ENCODE measurements at places on chromosomes 1 and 21.
A peak's percentile ranks its signal among the peaks of the same experiment; 100 is the strongest.

DNA sequence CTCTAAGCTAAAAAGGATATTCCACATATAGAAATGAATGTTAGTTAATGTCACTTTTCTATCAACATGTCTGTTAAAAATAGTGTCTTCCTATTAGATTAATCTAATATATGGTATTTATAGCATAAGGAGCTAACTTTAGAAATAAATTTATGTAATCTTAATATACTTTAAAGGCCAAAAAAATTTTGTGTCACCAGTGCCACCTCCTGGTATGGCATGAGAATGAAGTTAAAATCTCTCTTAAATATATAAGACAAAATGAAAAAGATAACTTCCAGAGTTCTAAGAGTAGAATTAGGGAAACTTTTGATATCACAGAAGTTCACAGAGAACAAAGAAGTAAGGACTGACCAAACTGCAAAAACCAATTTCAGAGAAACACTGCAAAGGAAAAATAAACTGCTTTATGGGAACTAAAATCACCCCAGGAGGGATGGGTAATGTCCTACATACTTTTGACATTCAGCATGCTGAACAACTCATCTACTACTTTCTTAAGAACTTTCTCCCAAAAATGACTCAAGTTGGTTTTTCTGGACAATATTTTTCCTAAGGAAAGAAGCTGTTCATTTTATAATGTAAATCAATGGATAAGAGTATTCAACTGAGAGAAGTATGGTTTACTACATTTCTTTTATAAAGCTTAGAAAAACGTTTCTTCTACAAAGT lies 82.8 kb downstream of the TRIM33 start:
- no peak for DNase-seq

GRCh38 chr1:50060279-50060678 lies 36.5 kb upstream of the AGBL4 start:
- DNase-seq: no peak

DNA sequence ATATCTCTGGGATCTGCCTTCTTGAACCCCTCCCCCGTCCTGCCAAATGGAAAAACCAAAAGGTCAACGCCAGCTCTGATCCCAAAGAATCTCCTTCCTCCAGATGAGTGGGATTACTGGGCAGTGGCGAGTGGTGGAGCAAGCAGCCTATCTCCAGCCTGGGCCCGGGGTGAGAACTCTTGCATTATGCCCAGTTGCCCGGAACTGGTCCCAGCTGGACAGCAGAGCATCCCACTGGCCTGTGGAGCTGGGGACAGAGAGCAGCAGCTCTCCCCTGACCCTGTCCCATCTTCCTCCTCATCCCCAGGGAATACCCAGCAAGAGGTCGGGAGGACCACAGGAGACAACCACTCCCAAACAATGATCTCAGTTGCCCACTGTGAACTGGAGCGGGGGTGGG lies 130.5 kb downstream of the TMEM53 start:
- DNase-seq: no peak

- DNase-seq: no peak
Measured at GRCh38 chr1:13702425-13703127, 2.6 kb downstream of the PRDM2 start.

GRCh38 chr1:200384818-200385390 lies 24.9 kb downstream of the ZNF281 start:
- DNase-seq: peak; percentile 39

- DNase-seq: no peak
Measured at GRCh38 chr21:42660118-42660470, 6.7 kb downstream of the PDE9A start.

GRCh38 chr1:221510793-221511503 lies 230.9 kb downstream of the DUSP10 start:
- no peak for DNase-seq

DNA sequence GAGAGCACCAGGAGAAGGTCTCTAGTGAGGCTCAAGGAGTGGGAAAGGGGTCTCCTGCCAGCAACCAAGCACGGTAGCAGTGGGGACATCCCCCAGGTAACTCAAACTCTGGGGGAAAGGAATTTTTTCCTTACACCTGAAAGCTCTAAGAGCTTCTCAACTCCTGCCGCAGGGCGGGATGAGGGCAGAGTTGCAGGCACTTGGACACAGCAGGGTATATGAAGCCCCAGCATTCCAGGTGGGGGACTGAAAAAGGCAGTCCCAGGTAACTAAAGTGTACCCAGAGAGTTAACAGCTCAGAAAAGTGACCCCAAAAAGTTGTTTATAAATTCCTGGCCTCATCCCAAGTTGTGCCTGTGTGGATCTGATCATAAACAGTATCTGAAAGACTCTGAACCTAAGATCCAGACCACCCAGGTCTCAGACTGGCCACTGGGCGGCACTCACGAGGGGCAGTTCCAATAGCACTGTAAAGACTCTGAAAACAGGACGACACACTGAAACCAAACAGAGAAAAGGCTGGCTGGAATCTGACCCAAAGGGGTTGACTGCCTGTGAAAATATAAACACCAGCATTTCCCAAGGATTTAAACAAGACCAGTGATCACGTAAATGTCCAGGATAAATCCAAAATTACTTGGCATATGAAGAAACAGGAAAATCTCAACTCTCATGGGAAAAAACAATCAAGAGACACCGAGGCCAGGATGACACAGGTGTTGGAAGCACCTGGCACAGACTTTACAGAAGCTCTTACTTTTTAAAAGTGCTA lies 47.5 kb downstream of the HSF2BP start:
- DNase-seq: peak; percentile 67

DNA sequence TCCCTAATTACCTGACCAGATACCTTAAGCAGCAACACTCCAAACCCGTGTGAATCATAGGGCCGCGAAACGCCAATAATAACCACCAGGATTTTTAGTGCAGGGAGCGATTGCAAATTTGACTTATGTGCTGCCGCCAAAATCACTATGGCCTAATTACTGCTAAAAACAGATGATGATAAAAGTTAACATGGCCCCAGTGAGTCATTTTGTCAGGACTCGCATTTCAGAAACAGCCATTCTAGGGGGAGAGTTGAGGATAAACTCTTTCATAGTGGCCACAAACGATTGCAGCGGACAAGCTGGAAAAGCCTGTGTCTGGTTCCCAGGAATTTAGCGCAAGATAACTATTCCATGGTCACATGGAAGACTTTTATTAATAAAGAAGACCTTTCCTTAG lies 103.4 kb downstream of the HLX start:
- DNase-seq: peak; percentile 27

DNA sequence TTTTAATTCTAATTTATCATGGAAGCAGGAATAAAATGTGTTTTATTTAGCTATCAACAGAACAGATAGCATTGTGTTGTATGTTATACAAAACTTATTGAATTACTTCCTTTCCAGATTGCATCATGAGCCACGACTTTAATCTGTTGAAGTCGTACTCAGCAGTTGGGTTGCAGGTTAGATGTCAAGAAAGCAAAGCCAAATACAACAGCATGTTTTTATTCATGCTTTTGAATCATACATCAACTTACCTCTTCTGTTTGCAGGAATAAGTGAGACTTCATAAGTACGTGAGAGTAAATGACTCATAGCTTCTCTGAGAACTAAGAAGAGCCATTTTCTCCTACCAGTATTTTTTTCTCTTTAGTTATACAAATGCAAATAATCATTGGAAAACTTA lies 110.8 kb upstream of the ADGRL4 start:
- DNase-seq: peak; percentile 5

- DNase-seq: no peak
Measured at GRCh38 chr1:109818271-109818987, 54.7 kb upstream of the EPS8L3 start.

GRCh38 chr1:161196521-161197451 lies 2.1 kb downstream of the ADAMTS4 start:
- DNase-seq: peak; percentile 85

- DNase-seq: no peak
Measured at GRCh38 chr1:213335084-213335483, 284.0 kb downstream of the RPS6KC1 start.

GRCh38 chr21:44455524-44456213 lies 359 bp downstream of the LRRC3 start:
- DNase-seq: no peak

- DNase-seq: peak; percentile 46
Measured at GRCh38 chr1:206495493-206496046, 11.8 kb upstream of the RASSF5 start.

DNA sequence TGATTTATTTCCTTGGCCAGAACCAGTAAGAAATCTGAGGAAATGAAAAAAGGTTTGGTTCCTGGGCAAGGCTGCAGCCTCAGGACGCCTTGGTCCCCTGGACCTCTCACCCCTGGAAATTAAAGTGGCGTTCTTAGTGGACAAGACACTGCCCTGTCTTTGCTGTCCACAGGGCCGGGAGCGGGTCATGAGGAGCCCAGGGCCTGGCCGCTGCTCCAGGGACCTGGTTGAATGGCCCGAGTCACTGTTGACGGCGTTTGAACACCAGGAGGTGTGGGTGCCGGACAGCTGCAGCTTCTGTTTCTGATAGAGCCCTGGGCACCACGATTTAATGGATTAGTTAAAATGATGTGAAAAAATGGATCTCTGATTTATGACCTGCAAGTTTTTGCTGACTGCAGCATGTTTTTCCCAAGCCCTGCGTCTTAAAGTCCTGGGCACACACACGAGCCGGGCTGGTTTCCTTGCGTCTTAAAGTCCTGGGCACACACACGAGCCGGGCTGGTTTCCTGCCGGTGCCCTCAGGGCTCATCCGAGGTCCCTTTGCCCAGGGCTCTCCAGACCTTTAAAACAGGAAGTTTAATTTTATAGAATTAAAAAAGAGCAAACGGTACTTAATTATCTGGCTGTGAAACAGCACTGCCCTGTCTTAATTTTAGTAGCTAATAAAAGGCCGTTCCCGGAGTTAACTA lies 74.1 kb upstream of the ACTRT2 start:
- no peak for DNase-seq

DNA sequence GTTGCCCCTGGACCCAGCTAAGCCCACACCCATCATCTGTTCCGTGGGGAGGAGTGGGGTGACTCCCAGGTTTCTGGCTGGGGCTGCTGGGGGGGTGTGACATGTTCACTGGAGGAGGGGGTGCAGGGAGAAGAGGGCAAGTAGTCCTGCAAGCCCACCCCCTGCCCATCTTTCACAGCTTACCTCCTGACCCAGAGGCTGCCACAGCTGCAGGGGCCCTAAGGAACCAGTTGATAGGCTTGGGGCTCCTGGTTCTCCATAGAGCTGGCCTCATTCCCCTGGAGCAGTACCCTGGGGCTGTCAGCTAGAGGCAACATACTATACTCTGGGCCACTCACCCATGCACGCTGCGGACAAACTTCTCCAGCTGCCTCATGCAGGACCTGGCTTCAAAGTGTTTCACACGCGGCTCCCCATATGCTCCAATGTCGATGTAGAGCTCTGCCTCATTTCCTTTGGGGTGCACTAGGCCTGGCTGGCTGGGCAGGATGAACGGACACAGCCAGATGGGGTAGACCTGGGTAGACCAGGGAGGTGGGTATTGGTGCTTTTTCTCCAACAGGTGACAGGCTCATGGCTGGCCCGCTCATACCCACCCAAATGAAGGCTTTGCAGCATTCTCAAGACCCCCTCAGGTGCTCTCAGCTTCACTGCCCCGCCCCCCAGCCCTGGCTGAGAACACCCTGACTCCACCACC lies 33.8 kb downstream of the DHCR24 start:
- no peak for DNase-seq

GRCh38 chr1:203558064-203558760 lies 64.3 kb downstream of the OPTC start:
- DNase-seq: peak; percentile 98

DNA sequence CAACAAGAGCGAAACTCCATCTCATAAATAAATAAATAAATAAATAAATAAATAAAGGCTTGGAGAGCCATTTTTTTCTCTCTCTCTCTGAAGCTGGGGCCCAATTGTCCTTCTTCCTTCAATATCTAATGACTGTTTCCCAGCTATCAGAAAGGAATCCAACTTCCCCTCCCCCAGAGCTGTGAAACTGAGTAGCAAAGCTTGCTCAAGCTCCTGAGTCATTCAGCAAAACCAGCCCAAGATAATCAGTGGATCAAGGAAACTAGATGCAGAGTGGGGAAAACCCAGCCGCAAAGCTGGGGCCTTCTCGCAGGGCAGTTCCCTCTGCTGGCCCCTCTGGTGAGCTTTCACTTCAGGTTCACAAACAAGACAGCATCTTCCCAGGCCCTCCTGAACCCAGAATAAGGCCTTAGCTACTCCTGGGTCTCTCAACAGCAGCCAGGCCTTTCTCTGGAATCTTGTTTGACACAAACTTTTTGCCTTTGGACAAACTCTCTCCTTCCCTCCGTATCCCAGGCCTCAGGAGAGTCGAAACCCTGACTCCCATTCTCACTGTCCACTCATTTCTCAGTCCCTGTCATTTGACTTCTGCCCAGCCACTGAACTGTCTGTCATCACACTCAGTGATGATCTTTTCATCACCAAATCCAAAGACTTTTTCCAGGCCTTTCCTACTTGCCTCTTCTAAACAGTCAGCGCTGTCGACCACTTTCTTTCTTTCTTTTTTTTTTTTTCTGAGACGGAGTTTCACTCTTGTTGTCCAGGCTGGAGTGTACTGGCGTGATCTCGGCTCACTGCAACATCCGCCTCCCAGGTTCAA lies 18.0 kb upstream of the PTP4A2 start:
- DNase-seq: peak; percentile 100

DNA sequence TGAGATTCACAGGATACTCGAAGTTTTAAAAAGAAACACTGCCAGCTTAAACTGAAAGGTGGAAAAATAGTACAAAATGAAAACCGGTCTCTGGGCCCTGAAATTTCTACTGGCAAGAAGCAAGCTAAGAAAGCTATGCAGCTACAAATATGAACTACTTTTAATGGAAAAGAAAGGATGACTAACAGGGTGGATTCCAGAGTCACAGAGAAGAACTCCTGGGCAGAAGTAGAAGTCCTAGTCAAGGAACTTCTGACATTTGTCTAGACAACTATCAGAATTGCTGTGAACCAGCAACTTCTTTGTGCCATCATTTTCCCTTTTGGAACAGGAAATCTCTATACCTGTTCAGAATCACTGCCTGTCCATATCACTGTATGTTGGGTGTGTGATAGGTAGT lies 38.1 kb downstream of the CD160 start:
- DNase-seq: no peak

DNA sequence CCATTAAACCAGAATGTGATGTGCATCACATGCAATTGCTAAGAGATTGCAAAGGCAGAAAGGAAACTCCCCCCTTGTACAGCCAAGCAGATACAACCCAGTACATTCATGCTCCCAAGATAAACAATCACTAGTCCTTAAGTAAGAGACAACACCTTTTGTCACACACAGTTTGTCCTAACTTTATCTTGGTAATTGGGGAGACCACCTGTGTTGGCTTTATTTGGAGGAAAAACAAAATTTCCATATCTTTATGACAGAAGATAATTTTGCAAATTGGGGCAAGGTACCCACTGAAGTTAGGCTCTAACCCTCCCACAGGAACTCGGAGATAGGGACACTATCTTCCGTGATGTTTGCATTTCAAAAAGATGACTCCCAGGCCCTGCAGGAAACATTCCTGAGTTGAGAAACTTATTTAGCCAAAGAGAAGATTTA lies 175.0 kb upstream of the TNR start:
- DNase-seq: peak; percentile 40

DNA sequence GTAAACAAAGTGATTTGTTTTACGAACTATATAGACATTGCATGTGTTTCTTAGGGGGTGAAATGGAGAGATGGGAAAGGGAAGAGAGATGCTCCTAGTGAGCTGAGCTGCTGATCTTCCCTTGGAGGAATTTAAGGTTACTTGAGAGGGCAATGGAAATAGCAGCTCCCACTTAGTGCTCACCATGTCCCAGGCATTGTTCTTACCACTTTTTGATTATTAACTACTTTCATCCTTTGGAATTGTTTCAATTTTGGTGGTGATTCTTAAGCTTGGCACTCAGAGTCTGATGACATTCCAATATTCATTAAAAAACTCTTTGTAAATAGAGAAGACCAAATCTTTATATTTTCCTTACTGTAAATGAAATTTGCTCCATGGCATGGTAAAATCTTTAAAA lies 124.9 kb downstream of the ITSN1 start:
- no peak for DNase-seq
